T follicular helper cell (primary cell): ENCODE measurements at places on chromosomes 11 and 22.

- DNase-seq, result no peak
These were observed 5.1 kb downstream of the BID start for GRCh38 chr22:17769013-17769715.

- DNase-seq, result no peak
These were observed 73.1 kb downstream of the PHF21A start for GRCh38 chr11:46048198-46048597.

DNA sequence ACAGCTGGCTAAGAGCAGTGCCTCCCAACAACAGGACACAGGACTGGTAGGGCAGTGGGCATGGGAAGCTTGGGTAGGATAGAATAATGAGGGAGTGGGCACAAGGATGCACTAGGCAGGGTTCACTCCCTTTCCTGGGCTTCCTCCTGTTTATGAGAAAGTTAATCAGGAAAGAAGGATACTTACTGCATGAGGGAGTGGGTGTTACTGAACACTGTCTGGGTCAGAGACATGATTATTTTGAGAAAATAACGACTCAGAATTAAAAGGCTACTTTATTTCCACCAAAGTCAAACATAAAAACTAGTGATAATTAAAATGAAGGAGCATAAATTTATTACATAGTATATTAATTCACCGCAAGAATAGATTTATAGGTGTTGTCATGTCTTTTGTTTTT, 35.8 kb downstream of the NCAM1 start:
- DNase-seq, result no peak

DNA sequence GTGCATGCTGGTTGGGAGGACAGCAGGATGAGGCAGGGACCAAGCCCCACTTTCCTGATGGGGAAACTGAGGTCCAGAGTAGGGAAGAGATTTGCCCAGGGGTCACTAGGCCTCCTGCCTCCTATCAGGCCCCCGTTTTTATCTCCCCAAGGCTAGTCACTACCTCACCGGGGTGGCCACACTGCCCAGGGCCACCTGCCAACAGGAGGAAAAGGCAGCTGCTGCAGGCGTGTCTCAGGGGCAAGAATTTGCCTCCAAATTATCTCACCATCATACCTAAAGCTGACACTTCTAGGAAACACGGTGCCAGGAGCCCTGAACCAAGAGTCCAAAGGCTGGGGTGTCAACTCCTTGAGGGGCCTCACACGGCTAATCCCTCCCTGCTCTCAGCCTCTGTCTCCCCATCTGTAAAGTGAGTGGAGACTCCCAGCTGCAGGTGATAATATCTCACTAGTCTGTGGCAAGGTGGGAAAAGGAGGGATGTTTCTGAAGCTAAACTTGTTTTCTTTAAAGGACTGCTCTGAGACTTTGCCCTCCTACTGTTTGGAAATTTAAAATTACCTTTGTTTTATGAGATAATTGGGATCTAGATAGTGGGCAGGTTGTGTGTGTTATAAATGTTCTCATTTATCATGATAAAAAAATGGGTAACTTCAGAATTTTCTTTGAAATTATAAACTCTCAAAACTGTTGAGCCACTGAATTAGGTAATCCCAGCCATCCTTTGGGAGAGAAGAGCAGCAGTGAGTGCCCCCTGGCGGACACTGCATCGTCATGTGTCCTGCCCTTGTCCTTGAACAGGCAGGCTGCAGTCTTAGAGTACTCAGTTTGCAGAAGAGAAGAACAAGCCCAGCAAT, 60.0 kb downstream of the MYO7A start:
- DNase-seq, result peak; percentile 30

DNA sequence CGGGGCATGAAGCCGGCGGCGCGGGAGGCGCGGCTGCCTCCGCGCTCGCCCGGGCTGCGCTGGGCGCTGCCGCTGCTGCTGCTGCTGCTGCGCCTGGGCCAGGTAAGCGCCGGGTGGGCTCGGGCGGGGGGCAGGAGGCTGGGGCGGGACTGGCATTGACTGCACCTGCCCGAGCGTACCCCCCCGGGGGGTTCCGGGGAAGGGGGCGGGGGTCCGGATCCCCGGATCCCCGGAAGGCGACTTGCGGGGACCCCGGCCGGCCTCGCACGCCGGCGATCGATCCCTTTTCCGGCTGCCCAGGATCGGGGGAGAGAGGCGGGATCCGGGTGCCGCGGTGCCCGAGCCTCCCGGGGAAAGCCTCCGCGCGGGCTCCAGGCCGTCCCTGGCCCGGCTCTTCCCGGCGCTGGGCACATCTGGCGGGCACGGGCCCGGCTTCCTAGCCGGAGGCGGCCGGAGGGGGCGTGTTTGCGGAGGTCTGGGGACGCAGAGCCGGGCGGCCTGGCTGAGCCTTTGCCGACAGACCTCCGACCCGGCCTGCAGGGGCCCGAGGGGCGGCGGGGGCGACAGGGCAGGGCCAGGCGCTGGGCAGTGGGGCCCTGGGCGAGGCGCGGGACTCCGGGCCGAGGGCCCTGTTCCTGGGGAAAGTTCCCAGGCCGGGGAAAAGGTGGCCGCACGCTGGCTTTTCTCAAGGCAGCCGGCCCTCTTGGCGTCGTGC, 705 bp downstream of the PTPRJ start:
- no peak for DNase-seq

DNA sequence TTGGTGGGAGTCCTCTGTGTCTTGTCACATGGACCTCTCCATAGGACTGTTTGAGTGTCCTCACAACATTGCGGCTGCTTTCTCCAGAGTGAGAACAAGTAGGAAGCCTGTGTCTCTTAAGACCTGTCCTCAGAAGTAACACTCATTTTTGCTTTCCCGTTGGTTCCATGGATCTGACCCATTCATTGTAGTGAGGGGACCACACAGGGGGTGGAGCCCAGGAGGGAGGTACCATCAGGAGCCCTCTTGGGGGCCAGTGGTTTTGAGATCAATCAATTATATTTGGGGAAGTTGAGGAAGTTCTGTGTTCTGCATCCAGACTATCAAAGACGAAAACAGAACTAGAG, 5.4 kb upstream of the ELFN2 start:
- no peak for DNase-seq

GRCh38 chr22:17607891-17608521, 20.5 kb downstream of the ATP6V1E1 start:
- DNase-seq, result no peak

- DNase-seq, result no peak
These were observed 79.7 kb downstream of the FBLN1 start for GRCh38 chr22:45582236-45582954.

DNA sequence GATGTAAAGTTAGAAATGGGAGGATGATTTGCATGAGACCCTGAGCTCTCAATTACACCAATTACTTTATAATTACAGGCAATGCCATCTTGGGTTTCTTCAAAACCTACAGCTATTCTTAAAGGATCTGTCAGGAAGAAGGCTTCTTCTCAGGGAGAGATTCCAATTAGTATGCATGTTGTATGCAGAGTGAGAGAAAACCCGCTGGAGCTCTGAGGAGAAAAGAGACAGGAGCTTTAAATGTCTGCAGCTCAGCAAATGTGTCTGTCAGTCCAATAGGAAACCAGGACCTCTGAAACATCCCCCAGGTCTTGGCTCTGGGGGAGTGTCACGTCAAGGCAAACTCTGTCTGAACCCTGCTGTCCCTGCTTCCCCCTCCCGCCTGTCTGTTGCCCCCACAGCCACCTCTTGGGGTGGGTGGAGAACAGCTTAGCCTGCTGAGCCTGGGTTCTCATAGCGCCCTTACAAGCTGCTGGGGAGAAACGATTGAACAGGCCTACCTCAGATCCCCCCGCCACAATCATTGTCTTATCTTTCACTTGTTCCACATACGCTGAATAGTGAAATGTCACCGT, 140.2 kb downstream of the SPATA19 start:
- no peak for DNase-seq

- DNase-seq, result peak; percentile 6
These were observed 147.3 kb downstream of the FEZ1 start for GRCh38 chr11:125348674-125349309.

DNA sequence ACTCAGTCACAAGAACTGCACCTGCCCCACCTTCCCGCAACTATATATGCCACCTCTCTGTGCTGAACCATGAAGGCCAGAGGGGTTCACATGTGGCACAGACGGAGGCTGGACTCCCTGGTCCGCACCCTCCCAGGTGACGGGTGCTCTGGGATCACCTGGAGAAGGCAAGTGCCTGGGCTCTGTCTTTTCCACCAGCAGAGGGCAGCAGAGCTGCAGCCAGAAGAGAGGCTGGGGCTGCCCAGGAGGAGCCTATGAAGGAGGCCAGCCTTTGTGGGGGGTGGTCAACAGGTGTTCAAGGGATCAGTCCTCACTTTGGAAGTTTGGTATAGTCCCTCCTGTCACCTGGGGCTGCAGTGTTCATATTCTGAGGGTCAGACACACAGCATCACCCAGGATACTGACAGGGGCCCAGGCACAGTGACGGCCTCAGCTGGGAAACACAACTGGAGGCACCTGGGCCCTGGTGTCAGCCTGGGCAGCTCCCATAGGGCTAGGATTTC, 39.2 kb upstream of the IGLL5 start:
- peak; percentile 50 for DNase-seq

GRCh38 chr11:14079011-14079410, 116.5 kb downstream of the SPON1 start:
- DNase-seq, result no peak

GRCh38 chr22:35314161-35314942, 14.7 kb downstream of the TOM1 start:
- no peak for DNase-seq
